ENCODE measurements at places on chromosomes 1 and 21.

DNA sequence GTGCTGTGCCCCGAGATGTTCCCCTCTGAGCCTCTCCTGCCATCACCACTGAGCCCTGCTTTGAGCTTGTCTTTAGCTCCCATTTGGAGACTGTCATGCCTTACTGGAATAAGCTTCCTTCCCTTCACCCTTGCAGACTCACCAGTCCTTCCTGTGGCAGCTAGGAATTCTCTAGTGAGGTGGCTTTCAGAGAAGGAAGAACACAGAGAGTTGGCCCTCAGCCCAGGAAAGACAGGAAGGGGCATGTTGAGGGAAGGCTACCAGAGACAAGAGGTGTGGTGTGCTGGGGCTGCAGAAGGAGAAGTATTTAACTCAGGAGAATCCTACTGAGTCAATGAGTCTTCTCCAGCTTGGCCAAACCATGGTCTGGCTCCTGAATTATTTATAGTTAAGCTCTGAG, 76.3 kb downstream of the UCK2 start:
- DNase-seq, result no peak

GRCh38 chr21:16071761-16072160, 342.0 kb downstream of the USP25 start:
- no peak for DNase-seq

DNA sequence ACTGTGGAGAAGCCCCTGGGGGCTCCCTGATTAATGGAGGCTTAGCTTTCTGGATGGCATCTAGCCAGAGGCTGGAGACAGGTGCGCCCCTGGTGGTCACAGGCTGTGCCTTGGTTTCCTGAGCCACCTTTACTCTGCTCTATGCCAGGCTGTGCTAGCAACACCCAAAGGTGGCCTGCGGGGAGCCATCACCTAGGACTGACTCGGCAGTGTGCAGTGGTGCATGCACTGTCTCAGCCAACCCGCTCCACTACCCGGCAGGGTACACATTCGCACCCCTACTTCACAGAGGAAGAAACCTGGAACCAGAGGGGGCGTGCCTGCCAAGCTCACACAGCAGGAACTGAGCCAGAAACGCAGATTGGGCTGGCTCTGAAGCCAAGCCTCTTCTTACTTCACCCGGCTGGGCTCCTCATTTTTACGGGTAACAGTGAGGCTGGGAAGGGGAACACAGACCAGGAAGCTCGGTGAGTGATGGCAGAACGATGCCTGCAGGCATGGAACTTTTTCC, 24.8 kb downstream of the PCSK9 start:
- peak; percentile 82 for DNase-seq

DNA sequence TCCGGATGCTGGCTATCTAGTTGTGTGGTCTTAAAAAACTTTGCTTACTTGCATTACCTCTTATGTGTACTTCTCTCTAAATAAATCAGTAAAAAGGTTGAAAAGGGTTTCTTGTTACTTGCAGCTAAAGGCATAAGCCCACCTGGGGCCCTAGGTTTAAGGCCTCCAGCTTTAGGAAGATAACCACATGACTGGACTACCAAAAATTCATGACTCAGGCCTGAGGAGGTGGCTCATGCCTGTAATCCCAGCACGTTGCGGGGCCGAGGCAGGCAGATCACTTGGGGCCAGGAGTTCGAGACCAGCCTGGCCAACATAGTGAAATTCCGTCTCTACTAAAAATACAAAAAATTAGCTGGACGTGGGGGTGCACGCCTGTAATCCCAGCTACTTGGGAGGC, 142.9 kb downstream of the APP start:
- DNase-seq, result no peak

DNA sequence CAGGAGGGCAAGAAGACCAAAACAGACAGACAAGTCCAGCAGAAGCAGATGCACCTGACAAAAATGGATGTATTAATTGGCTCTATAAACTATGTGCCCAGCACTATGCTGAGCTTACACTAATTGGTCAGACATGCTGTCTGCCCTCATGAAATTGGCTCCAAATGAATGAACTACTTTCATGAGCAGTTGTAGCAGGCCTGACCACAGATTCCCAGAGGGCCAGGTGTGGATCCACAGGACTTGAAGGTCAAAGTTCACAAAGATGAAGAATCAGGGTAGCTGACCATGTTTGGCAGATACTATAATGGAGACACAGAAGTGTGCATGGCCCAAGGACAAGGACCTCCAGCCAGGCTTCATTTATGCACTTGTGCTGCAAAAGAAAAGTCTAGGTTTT, 14.5 kb downstream of the SLAMF7 start:
- no peak for DNase-seq

DNA sequence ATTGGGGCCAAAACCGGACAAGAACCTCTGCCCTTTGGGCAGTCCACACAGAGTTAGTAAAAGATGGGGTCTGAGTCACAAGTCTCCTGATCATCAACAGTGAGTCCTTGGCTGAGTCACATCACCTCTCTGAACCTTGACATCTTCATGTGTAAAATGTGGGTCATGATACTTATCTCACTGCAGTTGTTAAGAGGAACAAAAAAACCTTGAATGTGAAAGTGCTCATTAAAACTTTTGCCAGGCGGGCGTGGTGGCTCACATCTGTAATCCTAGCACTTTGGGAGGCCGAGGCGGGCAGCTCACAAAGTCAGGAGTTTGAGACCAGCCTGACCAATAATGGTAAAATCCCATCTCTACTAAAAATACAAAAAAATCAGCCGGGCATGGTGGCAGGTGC, 15.7 kb downstream of the S100A16 start:
- DNase-seq, result no peak

Data from NCI-H1092 (cell line).